Sigmoid colon (tissue), 7 donors: ENCODE measurements at places on chromosomes 6 and 20. TPM values are rescaled to one million over a fixed set of nuclear protein-coding genes. Genes with fewer than 3 reads are reported as not detected.

GRCh38 chr20:58407966-58408557, 19.0 kb downstream of the VAPB start:
- no peak overlapping the region for H3K4me3 ChIP-seq
- no peak for DNase-seq
- no peaks in the 10 kb centered on the region for H3K36me3 ChIP-seq
- no peaks in the 10 kb centered on the region for H3K27me3 ChIP-seq
- H3K4me1 ChIP-seq = no peaks in the 10 kb centered on the region

DNA sequence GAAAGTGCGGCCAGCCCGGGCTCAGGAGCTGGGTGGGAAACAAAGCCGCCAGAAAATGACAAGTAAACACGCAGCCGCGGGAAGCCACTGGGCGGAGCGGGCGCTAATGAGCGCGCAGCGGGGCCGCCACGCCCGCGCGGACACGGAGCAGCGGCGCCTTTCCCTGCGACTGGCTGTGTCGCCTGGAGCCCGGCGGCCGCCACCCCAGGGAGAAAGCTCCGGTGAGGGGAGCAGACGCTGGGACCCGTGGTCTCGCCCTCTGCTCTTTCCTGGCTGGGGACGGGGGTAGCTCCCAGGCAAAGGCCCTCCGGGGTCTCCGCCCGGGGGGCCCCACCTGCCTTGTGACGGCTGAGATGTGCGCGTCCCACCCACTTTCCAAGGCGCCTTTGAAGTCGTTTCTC, 54.9 kb downstream of the PRR18 start:
- H3K4me3 ChIP-seq = no peak overlapping the region
- no peak for DNase-seq
- no peak overlapping the region for H3K27ac ChIP-seq

- peaks cover 7% of the 10 kb centered on the region for H3K36me3 ChIP-seq
- no peak overlapping the region for H3K27ac ChIP-seq
- DNase-seq = no peak
- H3K4me3 ChIP-seq = no peak overlapping the region
- peaks cover 25% of the 10 kb centered on the region for H3K4me1 ChIP-seq
- H3K27me3 ChIP-seq = no peaks in the 10 kb centered on the region
Measured at GRCh38 chr6:150880336-150880735, 14.8 kb downstream of the MTHFD1L start.

DNA sequence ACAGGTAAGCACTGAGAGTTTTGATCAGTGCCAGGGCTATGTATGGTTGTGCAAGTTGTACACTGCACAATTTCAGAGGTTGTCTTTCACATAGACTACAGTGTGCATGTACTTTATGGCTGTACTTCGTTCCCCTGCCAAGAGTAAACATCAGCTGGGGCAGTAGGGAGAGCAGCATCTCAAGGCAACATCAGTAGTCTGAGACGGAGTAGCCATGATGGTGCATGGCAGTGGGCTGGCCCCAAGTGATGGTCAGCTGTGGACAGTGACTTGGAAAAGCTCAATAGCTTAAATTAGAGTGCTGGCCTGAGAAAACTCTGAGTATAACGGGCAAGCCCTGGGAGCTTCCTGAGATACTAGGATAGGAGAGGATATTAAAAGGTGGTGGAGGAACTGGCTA, 165.5 kb downstream of the TFAP2B start:
- no peak overlapping the region for H3K4me3 ChIP-seq
- DNase-seq = no peak
- H3K36me3 ChIP-seq = no peaks in the 10 kb centered on the region
- no peaks in the 10 kb centered on the region for H3K4me1 ChIP-seq
- H3K27ac ChIP-seq = no peak overlapping the region

GRCh38 chr6:125797886-125798444, 7.2 kb downstream of the NCOA7 start:
- no peaks in the 10 kb centered on the region for H3K4me1 ChIP-seq
- H3K27me3 ChIP-seq = no peaks in the 10 kb centered on the region
- no peak overlapping the region for H3K4me3 ChIP-seq
- peaks cover 6% of the 10 kb centered on the region for H3K36me3 ChIP-seq
- H3K27ac ChIP-seq = no peak overlapping the region

DNA sequence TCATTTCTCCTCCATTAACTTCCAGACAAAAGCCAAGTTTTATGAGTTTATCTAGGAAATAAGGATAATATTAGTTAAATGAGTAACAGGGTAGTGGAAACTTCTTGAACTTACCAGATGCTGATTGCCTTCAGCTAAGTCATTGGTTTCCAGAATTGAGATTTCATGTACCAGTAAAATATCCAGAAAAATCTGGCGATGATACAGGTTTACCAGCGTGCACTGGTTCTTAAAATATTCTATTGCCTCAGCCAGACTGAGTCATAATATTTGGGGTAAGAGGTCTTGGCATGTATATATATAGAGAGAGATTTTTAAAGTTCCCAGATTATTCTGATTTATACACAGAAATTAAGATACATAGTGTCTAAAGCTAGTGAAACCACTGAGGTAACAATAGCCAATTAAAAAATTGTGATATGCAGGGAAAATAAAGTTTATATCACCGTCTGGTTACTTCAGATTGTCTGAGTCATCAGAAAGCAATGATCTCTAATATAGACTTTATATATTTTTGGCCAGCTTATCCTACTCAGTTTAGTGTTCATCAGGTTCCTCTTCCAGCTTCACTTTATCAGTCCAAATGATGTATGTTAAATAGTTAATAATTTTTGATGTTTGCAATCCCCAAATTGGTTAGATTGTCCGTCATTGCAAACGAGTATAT, 39.5 kb upstream of the SDHAF4 start:
- H3K4me3 ChIP-seq = no peak overlapping the region
- peaks cover 63% of the 10 kb centered on the region for H3K36me3 ChIP-seq
- H3K4me1 ChIP-seq = no peaks in the 10 kb centered on the region
- no peak for DNase-seq
- no peak overlapping the region for H3K27ac ChIP-seq

- no peaks in the 10 kb centered on the region for H3K36me3 ChIP-seq
- H3K4me3 ChIP-seq = no peak overlapping the region
- no peak for DNase-seq
- no peak overlapping the region for H3K27ac ChIP-seq
Measured at GRCh38 chr6:40642837-40643236, 55.7 kb upstream of the LRFN2 start.

DNA sequence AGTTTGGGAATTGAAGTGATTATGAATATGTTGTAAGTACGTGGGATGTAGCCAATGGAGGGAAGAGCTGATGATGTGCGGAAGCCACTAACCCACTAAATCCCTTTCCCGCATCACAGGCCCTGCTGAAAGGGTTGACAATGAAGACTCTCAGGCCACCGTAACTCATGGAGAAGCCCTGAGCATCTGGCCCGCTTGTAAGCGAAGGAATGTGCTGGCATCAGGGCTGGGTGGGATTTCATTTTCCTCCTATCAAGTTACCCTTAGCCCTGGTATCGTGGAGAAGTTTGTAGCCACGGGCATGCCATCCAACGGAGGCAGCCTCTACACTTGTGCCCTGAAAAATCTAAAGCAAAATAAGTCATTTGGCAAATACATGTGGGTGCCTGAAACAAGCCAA, 355.0 kb downstream of the CDH26 start:
- H3K4me1 ChIP-seq = no peaks in the 10 kb centered on the region
- H3K27ac ChIP-seq = no peak overlapping the region
- DNase-seq = no peak
- H3K27me3 ChIP-seq = no peaks in the 10 kb centered on the region
- H3K4me3 ChIP-seq = no peak overlapping the region
- no peaks in the 10 kb centered on the region for H3K36me3 ChIP-seq

- no peaks in the 10 kb centered on the region for H3K36me3 ChIP-seq
- H3K4me3 ChIP-seq = no peak overlapping the region
- H3K4me1 ChIP-seq = peaks cover under 1% of the 10 kb centered on the region
- no peak for DNase-seq
- no peak overlapping the region for H3K27ac ChIP-seq
Measured at GRCh38 chr6:41644297-41644879, 6.1 kb downstream of the MDFI start.

GRCh38 chr6:33763483-33763882, 16.8 kb upstream of the IP6K3 start:
- no peak overlapping the region for H3K27ac ChIP-seq
- no peak overlapping the region for H3K4me3 ChIP-seq
- H3K27me3 ChIP-seq = no peaks in the 10 kb centered on the region
- peaks cover 17% of the 10 kb centered on the region for H3K4me1 ChIP-seq
- DNase-seq = no peak

DNA sequence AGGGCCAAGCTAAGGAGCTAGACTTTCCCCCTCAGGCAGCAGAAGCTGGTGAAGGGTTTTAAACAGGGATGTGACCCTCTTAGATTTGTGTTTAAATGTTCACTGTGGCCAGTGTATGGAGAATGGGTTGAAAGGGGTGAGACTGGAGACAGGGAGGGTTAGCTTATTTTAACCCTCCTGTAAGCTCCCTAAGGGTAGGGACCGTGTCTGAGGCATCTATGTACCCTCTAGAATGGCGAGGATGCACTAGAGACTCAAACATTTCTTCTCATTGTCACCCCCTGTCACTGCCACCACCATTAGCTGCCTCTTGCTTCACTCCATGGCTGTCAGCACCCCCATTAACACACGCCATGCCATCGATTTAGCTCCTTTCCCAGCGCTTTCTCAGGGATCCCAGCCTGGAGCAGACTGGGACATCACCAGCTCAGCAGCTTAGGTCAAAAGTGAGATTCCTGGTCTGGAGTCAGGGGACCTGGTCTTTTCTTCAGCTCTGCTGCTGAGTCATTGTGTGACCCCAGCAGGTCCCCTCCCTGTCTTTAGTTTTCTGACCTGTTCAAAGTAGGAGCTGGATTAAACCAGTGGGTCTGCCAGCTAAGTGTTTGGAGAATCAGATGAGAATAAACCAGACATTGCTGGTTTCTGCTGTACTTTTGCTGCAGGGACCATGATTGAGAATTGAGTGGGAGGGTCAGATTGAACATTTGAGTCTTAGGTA, 1.1 kb upstream of the SLC22A7 start:
- no peak overlapping the region for H3K27ac ChIP-seq
- H3K36me3 ChIP-seq = no peaks in the 10 kb centered on the region
- H3K4me1 ChIP-seq = no peaks in the 10 kb centered on the region
- H3K27me3 ChIP-seq = peaks cover 5% of the 10 kb centered on the region
- H3K4me3 ChIP-seq = no peak overlapping the region

DNA sequence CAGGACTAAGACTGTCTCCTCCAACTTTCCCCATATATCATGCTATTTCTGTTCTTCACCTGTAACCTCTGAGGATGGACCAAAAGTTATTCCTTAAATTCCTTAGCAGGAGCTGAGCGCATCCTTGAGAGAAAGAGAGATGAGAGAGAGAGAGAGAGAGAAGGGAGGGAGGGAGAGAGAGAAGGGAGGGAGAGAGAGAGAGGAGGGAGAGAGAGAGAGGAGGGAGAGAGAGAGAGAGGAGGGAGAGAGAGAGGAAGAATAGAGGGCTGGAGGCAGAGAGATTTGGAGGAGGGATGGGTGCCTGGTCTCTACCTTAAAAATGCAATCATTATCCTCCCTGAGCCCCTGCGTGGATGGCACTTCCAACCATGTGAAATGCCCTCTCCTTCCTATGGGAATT, 73.6 kb downstream of the BMP2 start:
- H3K36me3 ChIP-seq = no peaks in the 10 kb centered on the region
- H3K27ac ChIP-seq = no peak overlapping the region
- DNase-seq = no peak
- H3K4me3 ChIP-seq = no peak overlapping the region
- H3K4me1 ChIP-seq = no peaks in the 10 kb centered on the region

DNA sequence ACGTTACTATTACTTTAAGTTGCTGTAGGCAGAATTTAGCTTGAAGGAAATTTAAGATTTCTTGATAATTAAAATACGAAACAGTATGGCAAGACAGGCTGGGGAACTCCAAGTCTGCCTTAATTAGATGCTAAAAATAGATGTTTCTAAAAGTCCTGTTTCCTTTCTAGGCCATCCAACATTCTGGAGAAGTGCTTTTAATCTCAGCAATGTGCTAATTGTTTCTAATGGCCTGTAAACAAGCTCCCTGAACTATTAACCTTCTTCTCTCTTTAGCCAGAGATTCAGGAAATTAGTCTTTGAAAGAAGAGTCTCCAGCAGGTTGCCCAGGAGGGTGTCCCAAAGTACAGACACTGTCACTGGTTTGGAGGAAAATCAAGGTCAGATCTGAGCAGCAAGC, 677.3 kb upstream of the AGPAT4 start:
- H3K27ac ChIP-seq = no peak overlapping the region
- DNase-seq = no peak
- H3K27me3 ChIP-seq = no peaks in the 10 kb centered on the region
- H3K4me1 ChIP-seq = no peaks in the 10 kb centered on the region
- H3K36me3 ChIP-seq = no peaks in the 10 kb centered on the region

DNA sequence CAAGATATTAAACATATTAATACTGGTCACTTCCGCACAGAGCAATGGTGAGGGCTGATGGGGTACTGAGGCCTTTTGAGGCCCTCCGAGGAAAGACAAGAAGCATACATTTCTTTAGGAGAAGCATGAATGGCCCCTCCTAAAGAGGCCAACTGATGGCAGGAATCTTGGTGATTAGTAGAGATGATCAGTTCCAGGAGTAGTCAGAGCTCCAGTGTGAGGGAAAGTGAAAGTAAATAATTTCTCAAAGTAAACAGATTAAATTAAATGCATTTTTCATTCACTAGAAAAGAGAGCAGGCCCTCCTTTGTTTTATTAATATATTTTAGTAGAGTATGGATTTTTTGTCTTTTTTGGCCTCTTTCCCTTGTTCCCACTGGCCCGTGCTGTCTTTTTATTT, 38.2 kb downstream of the NOX3 start:
- no peak for DNase-seq
- H3K27me3 ChIP-seq = no peaks in the 10 kb centered on the region
- H3K4me3 ChIP-seq = no peak overlapping the region
- H3K36me3 ChIP-seq = no peaks in the 10 kb centered on the region
- H3K27ac ChIP-seq = no peak overlapping the region

GRCh38 chr20:49501917-49502316, 19.4 kb upstream of the KCNB1 start:
- peak; percentile 30 for DNase-seq
- no peaks in the 10 kb centered on the region for H3K36me3 ChIP-seq
- no peak overlapping the region for H3K4me3 ChIP-seq
- no peak overlapping the region for H3K27ac ChIP-seq
- H3K27me3 ChIP-seq = no peaks in the 10 kb centered on the region

GRCh38 chr6:56399672-56400263, 152.4 kb upstream of the COL21A1 start:
- no peak overlapping the region for H3K27ac ChIP-seq
- DNase-seq = no peak
- no peaks in the 10 kb centered on the region for H3K36me3 ChIP-seq
- peaks cover 17% of the 10 kb centered on the region for H3K4me1 ChIP-seq
- no peaks in the 10 kb centered on the region for H3K27me3 ChIP-seq

- no peaks in the 10 kb centered on the region for H3K4me1 ChIP-seq
- DNase-seq = no peak
- H3K27me3 ChIP-seq = no peaks in the 10 kb centered on the region
- H3K36me3 ChIP-seq = no peaks in the 10 kb centered on the region
- no peak overlapping the region for H3K4me3 ChIP-seq
Measured at GRCh38 chr20:24735263-24735662, 213.8 kb upstream of the CST7 start.

GRCh38 chr6:37024656-37025337, 19.3 kb downstream of the FGD2 start:
- no peaks in the 10 kb centered on the region for H3K4me1 ChIP-seq
- no peak overlapping the region for H3K27ac ChIP-seq
- H3K27me3 ChIP-seq = no peaks in the 10 kb centered on the region

The ARMH2 gene
- not detected for total RNA-seq

The SLC32A1 gene
- total RNA-seq = not detected

The CDKN1A gene
- total RNA-seq = 35.7 TPM

The SCUBE3 gene
- 2.1 TPM for total RNA-seq

The COL11A2 gene
- 0.41 TPM for total RNA-seq

The ELOVL5 gene
- 70.9 TPM for total RNA-seq

The ADGRB3 gene
- total RNA-seq = 11.5 TPM

The MEP1A gene
- 0.36 TPM for total RNA-seq

The BPIFB6 gene
- total RNA-seq = not detected

The NCOA6 gene
- total RNA-seq = 18.2 TPM
